ENCODE measurements at places on chromosomes 5 and 9.

DNA sequence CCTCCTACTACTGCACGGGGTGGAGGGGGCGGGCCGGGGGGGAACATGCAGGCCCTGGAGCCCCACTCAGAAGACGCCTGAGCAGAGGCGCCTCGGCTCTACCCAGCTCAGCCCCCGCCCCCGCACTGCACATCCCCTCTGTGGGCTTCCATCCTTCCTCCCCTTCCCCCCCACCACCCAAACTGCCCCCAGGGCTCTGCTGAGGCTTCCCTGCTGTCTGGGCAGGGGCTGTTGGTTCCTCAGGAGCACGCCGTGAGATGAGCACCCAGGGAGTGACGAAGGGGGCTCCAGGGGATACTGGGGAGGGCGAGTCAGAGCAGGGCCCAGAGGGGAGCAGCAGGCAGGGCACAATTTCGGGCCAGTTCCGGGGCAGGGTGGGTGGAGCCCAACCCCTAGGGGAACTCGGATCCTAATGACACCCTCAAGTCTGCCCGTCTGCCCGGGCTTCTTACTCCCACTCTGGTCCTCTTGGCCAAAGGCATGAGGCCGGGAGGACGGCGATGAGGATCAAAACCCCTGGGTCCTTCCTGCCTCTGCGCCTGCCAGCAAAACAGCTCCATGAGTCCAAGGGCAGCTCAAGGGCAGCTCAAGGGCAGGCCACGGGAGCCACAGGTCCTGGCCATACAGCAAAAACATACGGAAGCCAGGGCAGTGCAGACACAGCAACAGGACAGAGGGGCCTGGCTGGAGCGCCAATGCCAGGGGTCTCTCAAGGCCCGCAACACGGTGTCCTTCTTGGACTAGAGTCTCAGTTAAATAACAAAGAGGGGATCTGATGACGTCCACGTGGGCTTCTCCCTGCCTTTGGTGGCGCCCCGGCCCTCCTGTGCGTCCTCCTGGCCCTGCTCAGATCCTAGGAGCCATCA is 200.9 kb downstream of the AUH start:
- no peak for DNase-seq

GRCh38 chr9:117120061-117120460 is 294.8 kb downstream of the ASTN2 start:
- no peak for DNase-seq

GRCh38 chr5:79694652-79695051 is 5.0 kb downstream of the CMYA5 start:
- DNase-seq, result no peak

DNA sequence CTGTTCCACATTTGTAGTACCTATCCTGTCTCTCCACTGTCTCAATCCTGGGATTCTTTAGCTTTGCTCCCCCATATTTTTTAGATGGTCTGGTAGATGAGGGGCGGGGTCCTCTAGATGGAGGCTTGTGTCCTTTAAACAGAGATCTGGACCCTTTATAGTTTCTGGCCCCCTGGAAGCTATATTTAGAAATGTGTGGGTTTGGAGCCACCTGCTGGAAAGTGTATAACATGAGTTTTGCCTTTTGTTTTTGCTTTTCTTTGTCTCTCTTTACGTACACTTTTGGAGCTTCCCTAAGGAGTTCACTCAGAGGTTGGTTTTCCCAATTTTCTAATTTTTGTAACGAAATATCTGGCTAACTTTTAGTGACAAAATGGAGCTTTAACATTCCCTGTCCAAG is 110.7 kb downstream of the CFAP95 start:
- no peak for DNase-seq

GRCh38 chr9:109335121-109335520 is 14.3 kb upstream of the EPB41L4B start:
- no peak for DNase-seq

DNA sequence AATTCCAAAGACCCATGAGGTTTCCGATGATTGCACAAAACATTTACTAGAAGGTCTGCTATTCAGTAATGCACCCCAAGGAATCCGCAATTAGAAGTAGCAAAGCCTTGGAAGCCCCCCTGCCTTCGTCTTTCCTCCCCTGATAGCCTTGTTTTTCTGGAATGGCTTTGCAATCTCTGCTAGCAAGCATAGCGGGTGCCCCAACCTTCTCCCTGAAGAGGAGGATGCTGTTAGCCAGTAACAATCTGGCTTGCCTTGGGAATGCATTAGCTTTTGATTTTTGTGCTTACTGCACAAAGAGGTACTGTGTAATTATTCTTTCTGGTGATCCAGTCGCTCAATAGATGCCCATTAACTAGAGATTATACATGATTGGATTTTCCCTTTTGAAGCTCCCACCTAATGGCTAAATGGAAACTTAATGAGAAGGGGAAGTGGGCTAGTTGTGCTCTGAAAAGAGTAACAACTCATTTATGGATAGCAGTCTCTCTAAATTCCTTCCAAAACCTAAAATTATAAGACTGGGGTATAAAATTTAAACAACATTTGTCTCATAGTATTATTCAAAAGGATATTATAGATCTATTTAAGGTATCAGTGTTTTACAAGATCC is 91.6 kb downstream of the FBXW11 start:
- no peak for DNase-seq

GRCh38 chr9:123796094-123796493 is 133.8 kb downstream of the DENND1A start:
- DNase-seq, result no peak

GRCh38 chr5:98796197-98796972 is 22.9 kb downstream of the RGMB start:
- DNase-seq, result peak; percentile 41

- no peak for DNase-seq
Measured at GRCh38 chr5:84227236-84227635, 157.4 kb downstream of the EDIL3 start.

DNA sequence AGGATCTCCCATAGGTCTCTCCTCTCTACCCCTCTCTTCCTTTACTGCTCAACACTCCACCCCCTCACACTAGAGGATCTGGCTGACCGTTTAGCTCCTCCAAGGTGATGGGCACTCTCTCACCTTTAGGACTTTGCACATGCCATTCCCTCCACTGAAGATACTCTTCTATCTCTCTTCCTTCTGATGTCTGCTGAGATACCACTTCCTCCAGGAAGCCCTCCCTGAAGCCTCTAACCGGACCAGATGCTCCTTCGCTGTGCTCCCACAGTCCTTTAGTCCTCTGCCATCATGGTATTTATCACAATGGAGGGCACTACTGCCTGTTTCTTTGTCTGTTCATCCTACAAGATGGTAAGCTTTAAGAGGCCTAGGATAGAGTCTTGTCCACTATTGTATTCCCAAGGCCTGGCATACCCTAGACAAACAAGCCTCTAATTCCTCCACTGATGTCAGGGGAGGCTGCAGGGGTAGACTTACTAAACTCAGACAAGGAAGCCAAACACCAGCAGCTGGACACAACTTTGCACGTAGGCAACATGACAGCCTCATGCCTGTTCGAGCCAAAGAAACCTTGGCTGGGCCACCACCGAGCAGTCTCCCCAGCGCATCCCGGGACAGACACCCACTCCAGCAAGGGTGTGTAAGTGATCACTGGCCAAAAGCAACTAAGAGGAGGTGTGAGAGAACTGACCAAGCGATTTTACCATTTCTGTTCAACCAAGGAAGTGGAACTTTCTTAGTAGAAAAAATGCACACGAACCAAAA is 20.2 kb downstream of the ORM2 start:
- DNase-seq, result no peak

- peak; percentile 44 for DNase-seq
Measured at GRCh38 chr5:36168737-36169136, 16.8 kb downstream of the SKP2 start.

GRCh38 chr9:87437966-87438365 is 59.7 kb upstream of the DAPK1 start:
- DNase-seq, result no peak

DNA sequence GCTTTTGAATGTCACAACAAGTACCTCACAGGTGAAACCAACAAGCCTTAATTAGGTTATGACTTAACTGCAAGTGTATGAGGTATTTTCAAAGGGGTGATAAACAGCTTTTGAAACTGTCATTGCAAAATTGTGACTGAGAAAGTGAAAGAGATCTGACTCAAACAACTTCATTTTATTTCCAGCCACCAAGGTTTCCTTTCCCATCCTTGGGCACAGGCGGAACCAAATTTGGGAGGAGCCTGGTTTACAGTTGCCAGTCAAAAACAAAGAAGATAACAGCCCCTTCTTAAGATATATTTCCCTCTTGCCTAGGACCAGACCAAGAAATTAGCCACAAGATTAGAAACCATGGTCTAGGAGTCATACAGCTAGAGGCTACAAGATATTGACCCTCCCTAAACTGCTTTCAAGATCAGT is 417.1 kb downstream of the CSNK1G3 start:
- no peak for DNase-seq

Data from central memory CD4-positive, alpha-beta T cell (primary cell).